Right ventricle myocardium inferior (tissue), 1 donor: ENCODE measurements at places on chromosomes 4 and X. TPM values are rescaled to one million over a fixed set of nuclear protein-coding genes. Genes with fewer than 3 reads are reported as not detected.
A peak's percentile ranks its signal among the peaks of the same experiment; 100 is the strongest.

Gene ADGRG2
- 0.62 TPM for total RNA-seq

Gene EDNRA
- total RNA-seq = 4.9 TPM

Gene UGT2A1
- not detected for total RNA-seq

DNA sequence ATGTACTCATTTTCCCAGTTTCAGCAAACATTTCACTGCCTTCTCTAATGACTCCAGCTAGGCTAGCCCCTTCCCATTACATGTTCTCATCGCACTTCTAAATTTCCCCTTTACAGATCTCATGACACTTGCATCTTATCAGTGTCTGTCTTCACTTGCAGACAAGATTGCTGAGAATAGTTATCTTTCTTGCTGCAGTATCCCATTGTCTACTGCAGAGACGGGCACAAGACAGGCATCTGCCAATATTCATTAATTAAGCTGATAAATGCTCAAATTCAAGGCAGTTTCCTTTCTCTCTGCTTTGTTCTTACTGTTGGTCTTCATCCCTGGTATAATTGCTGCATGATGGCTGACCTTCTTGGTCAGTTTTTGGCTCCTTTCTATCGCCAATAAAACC, 175.9 kb downstream of the ANTXR2 start:
- no peak for DNase-seq

DNA sequence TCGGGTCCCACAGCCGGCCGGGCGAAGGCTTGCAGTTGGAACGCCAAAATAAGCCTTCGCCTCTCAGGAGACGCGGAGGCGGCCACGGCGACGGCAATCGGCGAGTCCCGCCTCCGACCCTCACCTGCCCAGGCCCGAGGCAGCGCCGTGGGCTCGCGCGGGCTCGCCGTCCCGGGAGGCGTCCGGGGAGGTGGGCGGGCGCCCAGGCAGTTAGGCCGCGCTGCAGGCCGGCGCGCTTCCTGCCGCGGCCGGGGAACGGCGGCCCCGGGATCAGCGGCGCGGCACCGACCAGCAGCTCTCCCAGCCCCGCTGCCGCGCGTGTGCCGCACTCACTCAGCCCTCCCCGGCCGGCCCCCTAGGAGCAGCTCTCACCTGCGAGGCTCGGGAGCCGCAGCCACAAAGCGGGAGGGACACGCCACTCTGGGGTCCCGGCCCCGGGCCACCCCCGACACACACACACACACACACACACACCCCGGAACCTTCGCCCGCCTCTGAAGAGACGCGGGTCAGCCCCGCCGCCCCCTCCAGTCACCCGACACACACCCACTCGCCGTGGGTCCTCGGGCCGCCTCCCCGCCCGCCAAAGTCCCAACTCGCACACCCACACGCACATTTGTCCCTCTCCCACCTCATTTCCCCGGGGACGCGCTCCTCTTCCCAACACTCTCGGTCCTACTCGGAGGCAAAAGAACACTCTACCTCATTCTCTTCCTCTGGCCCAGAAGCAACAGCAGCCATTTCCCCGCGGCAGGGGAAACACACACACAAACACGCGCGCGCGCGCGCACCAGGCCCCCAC, at the start of gene CNOT6L:
CNOT6L (minus strand) TSS at position 767 of the 802 bp plus-strand sequence; CDS start at position 707, 60 bp downstream.
- peak; percentile 94 for DNase-seq

- DNase-seq = no peak
These were observed 160.0 kb downstream of the SPCS3 start for GRCh38 chr4:176479767-176480166.

DNA sequence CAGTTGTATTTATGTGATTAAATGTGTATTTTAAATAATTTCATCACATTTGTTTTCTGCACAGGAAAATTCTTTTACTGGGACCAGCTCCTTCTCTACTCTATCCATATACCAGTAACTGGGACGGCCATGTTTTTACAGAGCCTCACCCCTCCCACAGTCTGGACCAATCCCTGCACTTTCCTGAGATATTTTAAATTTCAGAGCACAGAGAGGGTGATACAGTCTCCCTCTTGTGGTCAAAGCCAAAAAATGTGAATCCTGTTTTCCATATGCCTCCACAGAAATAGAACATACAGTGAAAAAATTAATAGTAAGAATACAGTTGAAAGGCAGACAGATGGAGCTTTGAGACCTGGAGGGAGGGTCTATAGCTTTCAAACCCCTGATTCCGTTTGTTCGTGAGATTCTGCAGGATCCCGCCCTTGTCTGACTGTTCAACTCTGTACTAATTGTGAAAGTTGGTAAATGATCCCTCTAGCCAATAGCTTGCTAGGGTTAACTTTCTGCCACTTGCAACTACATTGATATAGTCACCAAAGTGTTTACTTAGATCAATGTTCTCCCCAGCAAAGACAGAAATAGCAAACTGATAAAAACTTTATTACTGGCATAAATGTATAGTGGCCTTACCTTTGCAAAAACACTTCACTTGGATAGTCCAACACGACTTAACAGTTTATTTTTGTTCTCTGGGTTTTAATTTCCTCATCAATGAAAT, 172.2 kb downstream of the PPARGC1A start:
- DNase-seq = no peak

- DNase-seq = no peak
These were observed 197.9 kb downstream of the EVC2 start for GRCh38 chr4:5510504-5510903.
